Left lung (tissue), 14 donors: ENCODE measurements at places on chromosomes 2 and 18.

GRCh38 chr2:63780518-63781155, 61.1 kb upstream of the UGP2 start:
- DNase-seq: no peak

DNA sequence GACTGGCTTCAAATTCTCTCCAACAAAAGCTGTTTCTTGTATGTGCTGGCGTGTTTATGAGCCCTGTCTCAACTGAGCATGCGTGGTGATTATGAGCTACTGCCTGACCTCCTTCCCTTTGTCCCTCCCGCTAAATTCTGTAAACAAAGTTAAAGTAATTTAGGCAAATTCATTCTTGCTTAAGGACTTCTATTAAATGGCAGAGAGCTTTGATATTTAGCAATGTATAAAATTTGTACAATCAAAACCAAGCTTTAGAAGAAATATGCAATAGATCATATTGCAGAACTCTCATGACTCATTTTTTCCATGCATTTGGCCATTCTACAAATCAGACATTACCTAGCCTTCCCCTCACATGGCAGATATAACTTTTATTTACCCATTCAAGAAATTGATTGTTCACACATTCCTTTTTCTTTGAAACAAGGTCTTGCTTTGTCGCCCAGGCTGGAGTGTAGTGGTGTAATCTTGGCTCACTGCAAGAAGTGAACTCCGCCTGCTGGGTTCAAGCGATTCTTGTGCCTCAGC, 18.2 kb downstream of the IGFBP2 start:
- DNase-seq: no peak

- no peak for DNase-seq
Measured at GRCh38 chr18:63894106-63894772, 6.7 kb downstream of the SERPINB2 start.

DNA sequence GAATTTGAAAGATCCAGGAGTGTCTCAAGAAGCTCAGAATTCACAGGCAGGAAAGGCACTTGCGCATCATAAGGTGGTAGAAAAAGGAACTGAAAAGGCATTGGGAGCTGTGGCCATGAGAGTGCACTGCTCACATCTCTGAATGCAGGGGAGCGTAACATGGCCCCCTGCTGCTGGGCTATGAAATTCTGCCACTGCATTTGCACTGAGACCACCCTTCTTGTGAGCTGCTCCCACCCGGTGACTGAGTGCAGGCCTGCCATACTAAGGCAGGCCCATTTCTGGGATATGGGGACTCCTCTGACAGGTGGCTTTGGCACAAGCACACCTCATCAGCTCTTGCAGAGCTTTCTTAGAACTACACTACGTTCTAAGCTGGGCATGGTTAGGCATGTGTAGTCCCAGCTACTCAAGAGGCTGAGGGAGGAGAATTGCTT, 25.3 kb upstream of the STARD7 start:
- DNase-seq: no peak

GRCh38 chr2:234974501-234975385, 22.9 kb downstream of the SH3BP4 start:
- DNase-seq: no peak

DNA sequence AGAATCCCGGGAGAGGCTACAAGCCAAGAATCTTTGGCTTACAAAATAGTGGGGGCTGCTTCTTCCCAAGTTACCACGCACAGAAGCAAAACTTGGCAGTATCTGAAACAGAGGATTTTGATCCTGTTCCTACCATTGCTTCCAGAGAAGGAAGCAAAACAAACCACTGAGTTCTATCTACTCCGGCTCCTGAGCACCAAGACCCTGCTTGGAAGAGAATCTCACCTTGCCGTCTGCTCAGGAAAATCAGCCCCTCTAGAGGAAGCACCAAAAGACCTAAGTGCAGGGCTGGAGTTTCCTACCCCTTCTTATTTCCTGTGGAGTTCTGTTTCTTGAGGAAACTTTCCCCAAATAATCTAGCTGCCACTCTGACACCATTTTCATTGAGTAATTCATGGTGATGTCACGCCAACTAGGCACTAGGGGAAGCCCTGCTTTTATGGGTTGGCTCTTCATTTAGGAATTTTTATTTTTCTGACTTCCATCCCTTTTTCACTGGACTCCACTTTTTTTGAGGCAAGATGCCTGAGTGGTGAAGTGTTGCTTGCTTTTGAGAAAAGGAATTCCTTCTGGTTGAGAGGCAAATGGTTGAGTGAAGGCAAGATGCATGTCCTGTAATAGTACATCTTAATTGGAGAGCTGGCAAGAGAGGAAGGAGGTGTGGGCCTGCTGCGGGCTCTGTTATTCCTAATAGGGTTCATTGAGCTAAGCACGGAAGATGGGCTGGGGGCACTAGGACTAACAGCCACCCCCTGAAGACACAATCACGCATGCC, 36.8 kb upstream of the EML4 start:
- no peak for DNase-seq

DNA sequence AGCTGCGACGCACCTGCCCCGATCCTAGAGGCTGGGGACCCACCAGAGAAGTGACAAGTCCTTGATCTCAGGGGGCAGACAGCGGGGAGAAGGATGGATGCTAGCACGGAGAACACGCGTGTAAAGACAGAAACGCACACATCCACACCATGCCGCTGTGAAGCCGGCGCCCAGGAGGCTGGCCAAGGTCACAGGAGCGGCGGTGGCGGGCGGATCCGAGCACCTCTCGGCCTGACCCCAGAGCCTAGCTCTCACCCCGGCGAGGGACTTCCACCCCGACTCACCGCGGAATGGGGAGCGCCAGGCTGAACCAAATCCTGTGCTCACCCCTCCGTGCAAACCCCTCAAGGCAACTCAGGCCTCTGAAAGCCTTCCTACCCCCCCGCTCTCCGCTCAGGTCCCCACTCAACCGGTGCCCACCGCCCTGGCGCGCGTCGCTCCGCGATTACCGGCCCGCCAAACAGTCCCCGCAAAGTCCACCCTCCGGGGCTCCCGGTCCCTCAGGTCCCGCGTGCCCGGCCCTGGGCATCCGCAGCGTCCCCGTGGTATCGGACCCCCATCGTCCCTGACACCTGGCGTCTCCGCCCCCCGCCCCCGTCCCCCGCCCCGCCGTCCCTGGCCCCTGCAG, 460 bp upstream of the LRRFIP1 start:
- DNase-seq: no peak

- no peak for DNase-seq
Measured at GRCh38 chr18:73778032-73778359, 369.6 kb downstream of the FBXO15 start.

- DNase-seq: no peak
Measured at GRCh38 chr2:189698020-189698887, 23.8 kb downstream of the ANKAR start.

DNA sequence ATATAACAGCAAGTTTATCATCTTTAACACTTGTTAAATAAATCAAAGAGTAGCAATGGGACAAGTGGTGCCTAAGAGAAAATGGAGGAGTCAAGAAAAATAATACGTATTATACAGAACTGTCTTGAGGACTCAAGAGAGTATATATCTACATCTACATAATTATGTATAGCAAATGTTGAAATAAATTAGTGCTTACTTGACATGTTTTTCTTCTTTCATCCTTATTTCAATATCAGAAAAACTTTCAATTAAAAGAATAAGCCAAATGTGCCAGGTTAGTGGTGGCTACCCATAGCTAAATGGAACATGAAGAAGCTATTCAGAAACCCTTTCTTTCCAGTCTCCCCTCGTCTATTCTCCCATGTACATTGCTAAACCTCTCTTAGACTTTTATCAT, 267.3 kb upstream of the SPOPL start:
- DNase-seq: no peak

DNA sequence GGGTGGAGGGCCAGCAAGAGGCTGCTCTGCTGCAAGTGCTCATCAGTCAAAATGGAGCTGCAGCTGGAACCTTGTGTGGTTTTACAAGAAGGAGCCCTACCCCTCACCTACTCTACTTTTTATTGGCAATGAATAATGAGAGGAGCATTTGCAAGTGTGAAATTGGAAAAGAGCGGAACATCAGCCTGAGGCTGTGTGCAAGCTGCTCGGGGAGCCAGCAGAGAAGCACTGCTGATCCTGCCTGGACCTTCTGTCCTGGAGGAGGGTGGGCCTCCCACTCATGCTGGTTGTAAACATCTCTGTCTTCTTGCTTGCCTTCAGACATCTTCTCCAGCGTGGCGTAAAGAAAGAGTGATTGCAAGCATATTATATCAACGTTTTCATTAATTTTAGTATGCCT, 256.2 kb downstream of the DLGAP1 start:
- no peak for DNase-seq

GRCh38 chr2:178909507-178909906, 102.3 kb upstream of the TTN start:
- DNase-seq: no peak

DNA sequence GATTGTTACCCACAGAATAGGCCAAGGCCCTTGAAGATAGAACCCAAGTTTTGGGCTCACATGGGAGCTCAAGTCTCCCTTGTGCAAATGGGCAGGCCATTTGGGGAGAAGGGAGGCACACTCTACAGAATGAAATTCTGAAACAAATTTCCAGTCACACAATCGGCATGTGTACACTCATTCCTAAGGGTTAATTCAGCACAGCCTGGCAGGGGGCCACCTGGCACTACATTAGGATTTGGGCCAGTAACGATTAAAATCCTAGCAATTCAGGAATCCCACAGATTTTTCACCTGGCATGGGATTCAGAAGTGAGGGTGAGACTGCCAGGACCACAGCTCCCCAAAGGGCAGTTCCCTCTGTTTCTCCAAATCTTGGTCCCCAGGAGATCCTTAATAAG, 46.4 kb downstream of the BMP10 start:
- no peak for DNase-seq

DNA sequence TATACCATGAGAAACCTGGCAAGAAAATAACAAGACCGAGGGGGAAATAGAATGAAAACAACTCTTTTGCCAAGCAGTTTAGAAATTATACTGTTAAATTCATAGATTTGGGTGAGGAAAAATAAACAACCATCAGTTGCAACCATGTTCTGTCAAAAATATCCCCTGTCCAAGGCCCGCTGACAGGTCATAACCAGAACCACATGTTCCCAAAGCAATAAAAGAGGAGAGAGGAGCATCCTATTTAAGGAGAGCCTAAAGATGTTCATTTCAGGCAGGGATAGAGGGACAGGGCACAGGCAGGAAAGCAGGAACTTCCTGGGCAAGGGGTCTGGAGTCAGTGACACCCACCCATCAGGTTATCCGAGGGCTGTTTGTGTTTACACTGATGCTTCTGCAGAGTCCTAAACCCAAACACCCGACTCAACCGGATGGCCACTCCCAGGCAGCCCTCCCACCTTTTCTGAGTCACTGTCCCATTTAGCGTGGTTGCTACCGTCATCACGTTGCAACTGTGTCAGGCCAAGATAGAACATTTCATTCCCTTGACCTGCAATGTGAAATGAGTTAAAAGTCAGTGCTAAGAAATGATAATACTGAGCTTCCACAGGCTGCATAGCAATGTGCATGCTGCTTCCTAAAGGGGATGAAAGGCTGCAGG, 468.3 kb upstream of the RAB12 start:
- no peak for DNase-seq

DNA sequence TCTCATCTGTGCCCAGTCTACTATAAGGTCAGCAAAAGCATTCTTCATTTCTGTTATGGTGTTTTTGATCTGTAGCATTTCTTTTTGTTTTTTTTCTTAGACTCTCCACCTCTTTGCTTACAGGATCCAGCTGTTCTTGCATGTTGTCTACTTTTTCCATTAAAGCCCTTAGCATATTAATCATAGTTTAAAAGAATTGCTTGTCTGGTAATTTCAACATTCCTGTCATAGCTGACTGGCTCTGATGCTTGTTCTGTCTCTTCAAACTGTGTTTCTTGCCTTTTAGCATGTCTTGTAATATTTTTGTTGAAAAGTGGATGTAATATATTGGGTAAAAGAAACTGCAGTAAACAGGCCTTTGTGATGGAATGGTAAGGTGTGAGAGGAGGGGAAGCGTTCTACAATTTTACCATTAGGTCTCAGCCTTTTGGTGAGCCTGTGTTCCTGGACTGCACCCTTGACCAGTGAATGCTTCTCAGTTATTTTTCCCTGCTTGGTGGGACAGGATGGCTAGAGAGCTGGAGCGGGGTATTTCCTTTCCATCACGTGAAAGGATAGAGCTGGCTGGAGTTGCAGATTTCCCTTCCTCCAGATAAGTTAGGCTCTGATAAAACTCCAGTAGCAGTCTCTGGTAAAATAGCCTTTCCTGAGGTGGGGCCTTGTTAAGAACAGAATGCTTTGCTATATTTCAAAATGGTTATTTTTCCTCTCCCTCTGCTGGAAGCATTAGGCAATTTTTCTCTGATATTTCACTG, 65.4 kb downstream of the PLA2R1 start:
- no peak for DNase-seq

DNA sequence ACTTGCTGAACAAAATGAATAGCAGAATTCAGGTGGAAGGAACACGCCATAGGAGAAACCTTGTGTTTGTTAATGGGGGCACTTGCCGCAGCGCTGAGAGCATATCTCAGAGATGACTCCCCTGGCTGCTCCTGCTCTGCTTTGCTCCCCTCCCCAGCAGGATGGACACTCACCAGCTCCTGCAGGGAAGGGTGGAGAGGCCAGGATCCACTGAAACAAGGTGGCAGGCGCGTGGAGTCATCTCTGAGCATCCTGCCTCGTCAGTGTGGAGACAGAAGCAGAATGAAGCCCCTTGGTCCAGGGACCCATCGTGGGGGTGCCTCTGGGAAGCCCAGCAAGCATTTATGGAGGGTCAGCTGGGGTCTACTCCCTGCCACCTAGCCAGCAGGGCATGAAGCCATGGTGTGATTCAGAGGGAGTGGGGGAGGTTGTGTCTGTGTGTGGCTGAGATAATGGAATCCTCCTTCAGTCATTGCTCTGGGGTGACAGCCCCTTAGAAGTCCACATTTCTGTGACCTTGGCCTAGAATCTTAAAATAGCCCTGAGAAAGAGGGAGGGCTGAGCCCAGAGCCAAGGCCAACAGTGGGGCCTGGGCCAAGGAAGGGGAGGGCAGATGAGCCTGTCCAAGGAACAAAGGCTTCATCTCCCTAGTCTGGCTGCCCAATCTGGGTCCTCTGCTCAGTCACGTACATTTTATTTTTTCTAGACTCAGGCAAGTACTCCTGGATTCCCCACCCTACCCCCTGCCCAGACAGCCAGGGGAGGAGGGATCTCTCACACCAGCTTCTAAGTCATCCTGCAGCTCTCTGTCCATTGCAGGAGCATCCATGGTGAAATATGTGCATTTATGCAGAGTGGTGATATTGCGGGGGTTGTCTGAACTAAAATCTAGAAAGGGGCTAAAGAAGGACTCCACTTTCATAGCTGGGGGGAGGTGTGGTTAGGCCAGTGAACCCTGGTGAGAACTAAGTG, 215.4 kb downstream of the ZBTB7C start:
- no peak for DNase-seq

DNA sequence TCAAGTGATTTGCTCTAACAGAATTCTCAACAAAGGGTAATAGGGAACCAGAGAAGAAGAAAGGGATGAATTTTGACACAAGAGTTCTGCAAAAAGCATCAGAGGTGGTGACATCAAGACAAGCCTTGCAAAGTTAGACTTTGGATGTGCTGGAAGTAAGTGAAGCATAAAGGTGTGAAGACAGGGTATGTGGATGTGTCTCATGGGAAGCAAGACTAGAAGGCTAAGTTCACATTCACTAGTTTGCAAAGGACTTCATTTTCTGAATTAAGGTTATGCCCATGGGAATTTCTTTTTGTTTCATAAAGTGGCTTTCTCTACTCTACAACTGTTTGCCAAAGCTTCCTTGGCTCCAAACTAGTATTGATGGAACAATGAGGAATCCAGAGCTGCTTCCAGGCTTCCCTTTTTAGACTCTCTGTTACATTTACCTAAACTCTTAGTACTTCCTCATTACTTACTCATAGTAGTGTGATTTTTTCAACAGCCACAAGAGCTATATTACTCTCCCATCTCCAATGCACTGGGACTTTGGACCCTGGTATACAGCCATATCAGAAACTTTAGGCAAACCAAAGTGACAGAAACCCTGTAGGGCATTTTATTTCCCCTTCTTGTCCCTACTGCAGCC, 21.1 kb upstream of the IHH start:
- no peak for DNase-seq
